ENCODE measurements at places on chromosomes 3 and 15.

DNA sequence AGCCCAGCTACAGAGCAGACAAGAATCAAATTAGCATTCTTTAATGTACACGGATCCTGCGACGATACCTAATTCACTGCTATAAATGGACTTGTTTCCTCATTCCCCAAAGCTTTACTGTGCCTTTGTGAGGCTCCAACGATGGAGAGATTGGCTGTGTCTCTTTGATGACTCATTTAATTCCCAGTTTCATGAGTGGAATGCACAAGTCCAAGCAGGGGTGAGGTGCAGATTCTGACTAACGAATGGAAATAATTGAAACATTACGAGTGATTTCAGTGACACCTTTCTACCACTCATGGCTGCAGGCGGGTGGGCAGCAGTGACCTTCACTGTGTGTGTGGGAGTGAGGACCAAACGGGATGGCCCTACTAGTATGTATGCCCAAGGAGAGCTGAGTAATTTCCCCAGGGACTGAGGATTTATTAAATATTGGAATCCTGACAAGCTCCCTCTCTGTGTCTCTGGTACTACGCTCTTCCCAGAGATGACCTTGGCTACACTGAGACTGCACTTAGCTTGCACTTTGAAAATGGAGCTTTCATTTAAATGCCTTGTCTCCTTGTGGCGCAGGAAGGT, 156.7 kb downstream of the CACNA2D3 start:
- peak; percentile 56 for DNase-seq

DNA sequence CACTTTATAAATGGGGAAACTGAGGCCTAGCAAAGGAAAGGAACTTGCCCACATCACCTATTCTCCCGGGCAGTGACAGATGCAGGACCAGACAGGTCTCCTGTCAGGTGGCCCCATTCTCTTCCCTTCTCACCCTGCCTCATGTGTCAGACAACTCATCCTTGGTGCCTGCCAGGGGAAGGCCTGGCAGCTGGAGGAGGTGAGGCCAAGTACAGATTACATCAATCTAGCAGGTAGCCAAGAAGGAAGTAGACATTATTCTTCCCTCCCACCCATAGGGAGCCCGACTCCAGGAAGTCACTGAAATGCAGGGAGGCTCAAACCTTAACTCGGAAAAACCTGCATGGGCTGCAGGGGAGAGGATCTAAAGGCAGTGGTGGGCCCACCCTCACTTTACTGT, 39.6 kb downstream of the DAPK2 start:
- DNase-seq = no peak

DNA sequence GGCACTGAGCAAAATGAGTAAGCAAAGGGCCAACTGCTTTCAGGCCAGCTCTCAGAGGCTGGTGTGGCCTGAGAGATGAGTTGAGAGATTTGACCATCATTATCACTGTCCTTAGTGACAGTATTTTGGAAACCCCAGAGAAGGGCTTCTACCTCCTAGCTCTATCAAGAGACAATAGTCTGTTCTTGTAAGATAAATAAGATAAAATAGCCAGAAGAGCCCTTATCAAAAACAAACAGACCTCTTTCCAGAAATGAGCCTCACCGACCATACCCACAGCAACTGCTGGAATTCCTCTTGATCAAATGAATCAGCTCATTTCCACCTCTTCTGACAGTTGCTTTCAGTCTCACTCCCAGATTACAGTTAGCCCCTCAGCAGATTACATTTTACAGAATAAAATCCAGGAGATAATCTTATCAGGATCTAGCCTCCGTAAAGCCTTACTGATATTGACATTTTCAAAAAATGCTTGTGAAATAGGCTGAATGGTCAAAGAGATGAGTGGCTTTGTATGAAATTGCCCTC, 4.5 kb downstream of the HDC start:
- no peak for DNase-seq

- peak; percentile 84 for DNase-seq
Measured at GRCh38 chr3:170499562-170500156, 81.0 kb downstream of the CLDN11 start.
